ENCODE measurements at places on chromosomes 5 and 9.

GRCh38 chr5:569868-570361 is 42.2 kb upstream of the CEP72 start:
- DNase-seq = no peak

DNA sequence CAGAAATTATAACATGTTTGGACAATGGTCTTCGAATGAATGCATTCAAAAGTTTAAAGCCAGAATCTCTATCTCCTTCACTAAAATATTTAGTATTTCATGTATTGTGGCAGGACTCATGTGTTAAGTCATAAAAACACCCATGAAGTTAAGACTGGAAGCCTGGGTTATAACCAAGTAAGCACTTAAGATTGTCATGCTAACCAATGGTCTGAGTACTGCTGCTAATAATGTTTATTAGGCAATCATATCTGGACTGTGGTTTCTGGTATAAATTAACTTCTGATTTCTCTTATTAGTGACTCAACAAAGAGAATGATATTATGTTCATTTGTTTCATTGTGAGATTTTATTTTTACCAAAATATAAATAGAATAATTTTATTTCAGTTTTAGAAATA is 297.9 kb upstream of the EDIL3 start:
- DNase-seq = no peak

GRCh38 chr5:136053336-136054141 is 24.8 kb downstream of the TGFBI start:
- DNase-seq = no peak

GRCh38 chr5:91007251-91007650 is 375.9 kb downstream of the ARRDC3 start:
- DNase-seq = no peak

DNA sequence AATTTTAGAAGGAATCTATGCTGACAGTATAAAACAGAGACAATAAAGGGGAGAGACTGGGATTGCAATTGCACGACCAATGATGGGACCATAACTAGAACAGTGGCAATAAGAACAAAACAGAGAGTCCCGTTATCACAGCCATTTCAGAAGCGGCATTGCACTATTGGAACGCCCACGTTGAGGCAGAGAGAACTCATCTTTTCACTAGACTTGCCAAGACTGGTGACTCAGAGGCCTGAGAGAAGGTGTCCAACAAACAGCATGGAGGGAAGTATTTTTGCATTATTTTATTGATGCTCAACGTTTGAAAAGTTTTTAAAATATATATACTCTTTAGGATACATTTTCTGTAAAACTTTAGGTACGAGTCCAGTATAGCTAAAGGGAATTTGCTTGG is 737.7 kb downstream of the TLE1 start:
- peak; percentile 39 for DNase-seq

- no peak for DNase-seq
Measured at GRCh38 chr5:1322036-1322900, 22.6 kb downstream of the CLPTM1L start.

DNA sequence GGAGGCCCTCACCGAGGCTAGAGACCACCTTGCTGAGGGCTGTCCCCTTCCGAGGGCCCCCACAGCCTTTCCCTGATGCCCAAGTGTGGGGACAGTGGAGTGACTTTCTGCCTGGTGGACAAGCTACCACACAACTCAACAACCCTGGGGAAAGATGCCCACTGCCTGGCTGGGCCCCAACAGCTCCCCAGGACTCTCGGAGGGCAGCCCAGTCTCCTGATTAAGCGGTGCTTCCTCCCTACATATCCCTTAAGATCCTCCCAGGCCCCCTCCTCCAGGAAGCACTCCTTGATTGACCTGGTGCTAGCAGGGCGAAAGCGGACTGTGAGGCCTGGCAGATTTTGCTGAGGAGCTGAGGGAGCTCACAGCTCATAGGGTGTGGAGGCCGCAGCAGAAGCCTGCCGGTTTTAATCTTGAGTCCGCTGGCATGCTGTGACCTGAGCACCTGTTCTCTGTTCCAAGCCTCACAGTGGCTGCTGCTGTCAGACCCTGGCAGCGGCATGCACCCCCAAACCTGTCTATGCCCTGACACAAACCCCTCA is 2.2 kb downstream of the NSMF start:
- DNase-seq = no peak

DNA sequence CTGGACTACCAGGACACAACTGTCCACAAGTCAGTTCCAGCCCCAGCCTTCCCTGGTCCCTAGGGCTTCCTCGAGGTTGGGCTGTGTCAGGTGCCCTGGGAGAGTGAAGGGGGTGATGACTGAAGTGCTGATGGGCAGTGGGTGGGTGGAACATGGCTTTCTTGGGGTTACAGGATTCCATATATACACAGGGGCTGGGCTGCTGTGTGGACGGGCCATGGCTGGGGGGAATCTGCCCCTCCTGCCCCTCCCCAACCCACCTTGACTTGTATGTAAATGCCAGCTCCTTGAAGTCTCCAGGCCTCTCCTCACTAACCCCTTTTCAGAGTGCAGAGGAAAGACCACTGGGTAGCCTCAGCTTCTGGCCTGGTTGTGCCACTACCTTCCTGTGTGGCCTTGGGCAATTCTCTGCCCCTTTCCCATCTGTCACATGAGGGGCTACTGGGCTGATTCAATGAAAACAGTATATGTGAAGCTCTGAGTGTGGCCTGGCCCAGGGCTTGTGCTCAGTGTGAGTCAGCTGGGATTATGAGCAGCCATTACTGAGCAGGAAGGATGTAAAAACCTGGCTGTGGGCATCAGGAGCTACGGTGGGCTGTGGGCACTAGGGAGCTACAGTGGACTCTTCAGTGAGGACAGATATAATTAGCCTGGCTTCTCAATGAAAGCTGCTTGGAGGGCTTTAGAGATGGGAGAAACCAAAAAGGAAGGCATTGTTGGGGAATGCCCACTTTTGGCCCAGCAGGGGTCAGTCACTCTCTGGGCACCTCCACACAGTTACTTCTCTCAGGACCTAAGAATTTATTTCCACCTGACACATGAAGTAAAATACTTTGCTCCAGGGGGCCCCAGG is 23.3 kb downstream of the PITX1 start:
- DNase-seq = no peak

- peak; percentile 37 for DNase-seq
Measured at GRCh38 chr5:159412284-159413046, 82.2 kb upstream of the IL12B start.

GRCh38 chr5:10333154-10334006 is 20.1 kb upstream of the MARCHF6 start:
- no peak for DNase-seq

GRCh38 chr5:125093776-125094175 is 347.3 kb upstream of the ZNF608 start:
- DNase-seq = peak; percentile 18

GRCh38 chr5:134524272-134524825 is 1.1 kb upstream of the JADE2 start:
- DNase-seq = peak; percentile 78

GRCh38 chr5:150154618-150155128 is 972 bp downstream of the PDGFRB start:
- DNase-seq = peak; percentile 53

- DNase-seq = no peak
Measured at GRCh38 chr9:100697339-100697738, 119.5 kb downstream of the CAVIN4 start.

DNA sequence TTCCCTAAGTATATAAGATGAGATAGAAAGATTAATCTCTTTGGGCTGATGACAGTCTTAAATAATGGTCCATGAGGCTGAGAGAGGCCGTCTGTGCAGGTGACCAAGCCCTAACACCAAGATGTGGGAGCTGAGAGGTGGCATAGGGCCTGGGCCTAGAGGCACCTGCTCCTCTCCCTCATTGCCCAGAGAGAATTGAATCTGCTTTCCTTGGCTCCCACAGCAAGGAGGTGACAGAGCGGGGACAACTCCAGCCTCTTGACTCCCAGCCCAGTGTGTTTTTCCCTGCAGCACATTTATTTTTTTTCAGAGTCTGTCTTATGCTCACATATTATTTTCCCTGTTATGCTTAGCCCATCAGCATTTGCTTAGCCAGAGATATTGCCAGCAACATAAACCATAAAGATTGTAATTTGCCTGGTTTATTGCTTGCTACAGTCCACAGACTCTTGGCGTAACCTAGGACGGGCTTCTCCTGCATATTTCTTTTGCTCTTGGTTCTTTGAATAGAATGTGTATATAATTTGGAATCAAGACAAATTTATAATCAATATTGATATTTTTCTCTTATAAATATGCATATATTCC is 105.6 kb downstream of the NTRK2 start:
- no peak for DNase-seq

DNA sequence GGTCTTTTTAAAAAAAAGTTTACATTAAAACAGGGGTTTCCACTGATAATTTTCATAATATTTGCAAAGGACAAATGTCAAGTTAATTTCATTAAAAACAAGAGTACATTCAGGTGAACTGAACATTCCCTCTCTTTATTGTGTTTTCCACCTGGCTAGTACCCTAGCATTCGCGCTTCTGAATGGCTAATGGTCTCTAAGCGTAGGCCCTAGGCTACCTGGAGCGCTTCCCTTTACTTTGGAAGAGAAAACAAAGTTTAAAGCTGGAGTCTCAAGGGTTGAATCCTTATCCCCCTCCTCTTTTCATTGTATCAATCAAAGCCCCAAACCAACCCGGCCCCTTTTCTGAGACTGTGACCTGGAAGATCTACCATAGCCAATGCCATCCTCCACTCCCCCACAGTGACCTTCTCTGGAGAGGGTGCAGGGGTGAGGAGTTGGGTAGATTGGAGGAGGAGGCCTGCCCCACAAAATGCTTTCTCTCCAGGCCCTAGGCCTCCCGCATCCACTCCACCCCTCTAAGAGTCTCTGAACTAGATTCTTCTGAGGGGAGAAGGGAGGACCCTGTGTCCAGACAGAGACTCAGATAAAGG is 73.3 kb upstream of the TBCA start:
- DNase-seq = no peak

DNA sequence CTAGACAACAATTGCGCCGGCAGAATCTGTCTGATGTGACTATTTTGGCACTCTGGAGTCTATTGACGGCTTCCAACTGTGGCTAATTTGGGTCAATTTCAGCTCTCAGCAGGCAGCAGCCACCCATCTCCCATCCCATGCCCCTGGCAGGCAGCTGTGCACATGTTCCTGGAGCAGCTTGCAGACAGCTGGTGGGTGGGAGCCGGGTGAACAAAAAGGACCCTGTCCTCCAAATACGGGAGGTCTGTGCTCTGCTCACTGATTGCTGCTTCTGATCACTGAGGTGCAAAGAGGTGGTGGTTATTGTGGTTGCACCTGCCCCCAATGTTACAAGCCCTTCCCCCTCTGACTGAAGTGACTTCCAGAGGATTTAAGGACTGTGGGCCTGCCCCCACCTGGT is 45.0 kb upstream of the N4BP3 start:
- peak; percentile 25 for DNase-seq

GRCh38 chr5:115179394-115180164 is 9.9 kb upstream of the TRIM36 start:
- DNase-seq = no peak

DNA sequence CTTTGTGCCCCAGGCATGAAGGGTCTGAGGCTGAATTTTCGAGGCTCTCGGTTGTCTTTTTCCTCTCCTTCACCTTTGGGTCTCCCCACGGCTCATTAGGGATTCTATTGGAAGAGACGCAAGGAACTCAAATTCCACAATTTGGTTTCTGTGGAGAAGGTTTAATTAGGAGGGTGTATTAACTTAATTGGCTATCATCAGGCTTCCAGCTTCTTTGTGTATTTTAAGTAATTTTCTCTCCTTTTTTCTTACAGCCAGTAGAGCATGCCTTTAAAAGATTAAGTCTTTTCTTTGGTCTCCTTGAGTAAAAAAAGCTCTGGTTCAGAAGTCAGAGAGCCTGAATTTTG is 115.4 kb downstream of the PDZD2 start:
- DNase-seq = no peak

DNA sequence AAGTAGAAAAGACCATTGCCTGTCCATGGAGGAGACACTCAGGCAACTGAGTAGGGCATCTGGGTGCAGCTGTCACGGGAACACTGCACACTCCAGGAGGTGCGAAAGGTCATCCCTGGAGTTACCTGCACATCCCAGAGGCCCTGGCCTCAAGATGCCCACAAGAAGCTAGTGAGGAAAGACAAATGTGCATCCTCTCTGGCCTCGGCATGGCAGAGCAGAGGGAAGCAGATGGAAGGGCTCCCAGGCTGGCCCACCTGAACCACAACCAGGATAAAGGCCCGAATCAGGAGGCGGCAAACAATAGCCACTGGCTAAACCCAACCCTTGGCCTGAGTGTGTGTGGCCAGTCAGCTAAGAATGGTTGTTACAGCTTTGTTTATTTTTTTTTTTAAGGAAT is 231.7 kb downstream of the SYK start:
- no peak for DNase-seq

GRCh38 chr9:92159058-92159457 is 43.8 kb upstream of the SPTLC1 start:
- DNase-seq = no peak

DNA sequence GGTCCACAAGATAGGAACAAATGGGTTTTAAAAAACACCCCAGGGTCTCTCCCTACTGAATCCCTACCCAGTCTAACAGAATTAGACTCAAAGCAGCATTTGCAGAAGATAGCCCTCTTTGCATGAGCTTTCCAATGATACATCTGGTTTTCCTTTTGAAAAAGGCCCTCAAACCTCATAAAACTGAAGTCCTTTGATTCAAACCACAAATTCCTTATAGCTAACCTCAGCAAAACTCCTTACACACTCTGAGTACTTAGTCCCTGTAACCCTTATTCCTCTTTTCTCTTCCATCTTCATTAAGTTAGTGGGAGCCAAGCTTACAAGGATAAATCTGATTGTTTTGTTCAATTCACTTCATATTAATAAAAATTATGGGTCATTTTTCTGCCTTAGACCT is 90.5 kb upstream of the TNC start:
- no peak for DNase-seq

DNA sequence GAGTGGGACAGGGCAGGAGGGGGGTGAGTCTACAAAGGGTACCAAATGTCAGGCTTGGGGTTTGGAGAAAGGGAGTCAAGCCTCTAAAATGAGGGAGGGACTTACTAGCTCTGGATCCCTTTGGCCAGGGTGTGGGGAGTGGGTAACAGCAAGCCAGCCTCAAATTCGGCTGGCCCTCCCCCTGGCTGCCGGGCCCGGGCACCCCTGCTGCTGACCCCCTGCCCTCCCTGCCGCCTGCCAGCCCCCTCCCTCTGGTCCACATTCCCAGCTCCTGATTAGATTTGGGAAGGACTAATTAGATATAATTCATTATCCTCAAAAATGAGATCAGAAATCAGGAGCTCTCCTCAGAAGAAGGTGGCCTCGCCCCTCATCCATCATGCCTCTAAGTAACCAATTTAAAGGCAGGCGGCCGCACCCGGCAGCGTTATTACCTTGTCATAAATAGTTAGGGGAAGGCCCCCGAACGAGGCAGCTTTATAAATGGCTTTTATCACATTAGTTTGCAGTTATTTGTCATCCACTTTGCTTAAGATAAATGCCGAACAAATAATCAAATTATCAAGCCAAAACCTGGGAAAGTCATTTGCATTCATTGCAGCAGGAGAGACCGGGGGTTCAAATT is 44.6 kb downstream of the LMX1B start:
- DNase-seq = no peak

- DNase-seq = peak; percentile 63
Measured at GRCh38 chr5:140953234-140953633, 13.0 kb upstream of the PCDHAC2 start.

Measured in A673 (cell line).